ENCODE measurements at places on chromosomes 5 and 9. TPM values are rescaled to one million over a fixed set of nuclear protein-coding genes. Genes with fewer than 3 reads are reported as not detected.

GRCh38 chr9:69486498-69486897, 161.5 kb downstream of the ENTREP1 start:
- no peaks in the 10 kb centered on the region for H3K27me3 ChIP-seq
- no peaks in the 10 kb centered on the region for H3K36me3 ChIP-seq
- no peak overlapping the region for H3K27ac ChIP-seq
- DNase-seq, result no peak
- H3K4me3 ChIP-seq, result no peak overlapping the region
- H3K4me1 ChIP-seq, result no peaks in the 10 kb centered on the region

The SPATA31C1 gene
- not detected for total RNA-seq

- no peak overlapping the region for H3K4me3 ChIP-seq
- H3K4me1 ChIP-seq, result no peaks in the 10 kb centered on the region
- DNase-seq, result no peak
- no peak overlapping the region for H3K27ac ChIP-seq
Measured at GRCh38 chr9:18461496-18461895, 12.5 kb upstream of the ADAMTSL1 start.

- H3K4me1 ChIP-seq, result no peaks in the 10 kb centered on the region
- H3K27ac ChIP-seq, result no peak overlapping the region
- DNase-seq, result no peak
- peaks cover 1% of the 10 kb centered on the region for H3K36me3 ChIP-seq
Measured at GRCh38 chr5:54825005-54825404, 160.4 kb downstream of the ESM1 start.

DNA sequence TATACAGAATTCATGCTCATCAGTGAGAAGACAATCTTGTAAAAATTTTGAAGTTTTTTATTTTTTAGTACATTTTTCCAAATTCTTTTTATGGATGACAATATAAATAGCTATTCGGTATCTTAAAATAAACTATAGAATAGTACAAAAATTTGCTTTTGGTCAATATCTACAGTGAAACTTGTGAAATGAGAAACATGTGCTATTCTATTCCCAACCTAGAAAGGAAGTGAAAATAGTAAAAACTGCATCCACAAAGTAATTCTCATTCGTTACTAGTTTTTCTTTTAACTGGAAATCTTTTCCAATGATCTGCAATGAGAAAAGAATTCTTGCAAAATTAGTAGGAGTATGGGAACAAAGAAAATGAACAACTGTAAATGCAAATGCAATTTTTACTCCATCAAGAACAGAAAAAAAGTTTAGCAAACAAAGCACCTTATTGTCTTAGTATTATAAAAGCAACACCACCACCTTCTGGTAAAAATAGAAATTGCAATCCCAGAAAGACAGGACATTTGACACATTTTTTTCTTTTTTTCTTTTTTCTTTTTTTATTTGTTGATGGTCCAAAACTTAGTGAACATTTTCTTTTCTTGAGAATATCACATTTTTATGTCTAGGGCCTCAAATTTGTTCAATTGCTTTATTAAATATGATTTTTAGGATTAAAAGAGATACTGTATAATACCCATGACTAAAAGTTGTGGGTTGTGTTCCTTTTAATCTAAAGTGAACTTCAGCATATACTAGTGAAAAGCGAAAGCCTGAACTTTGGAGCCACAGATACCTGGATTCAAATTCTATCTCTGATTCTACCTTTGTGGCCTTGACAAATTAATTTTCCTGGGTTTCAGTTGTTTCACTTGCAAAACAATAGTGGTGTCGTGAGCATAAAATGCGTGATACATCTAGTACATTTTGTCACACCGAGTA, 72.3 kb downstream of the SLCO4C1 start:
- H3K27me3 ChIP-seq, result peaks cover 8% of the 10 kb centered on the region
- DNase-seq, result no peak
- no peak overlapping the region for H3K4me3 ChIP-seq
- no peak overlapping the region for H3K27ac ChIP-seq
- no peaks in the 10 kb centered on the region for H3K36me3 ChIP-seq

DNA sequence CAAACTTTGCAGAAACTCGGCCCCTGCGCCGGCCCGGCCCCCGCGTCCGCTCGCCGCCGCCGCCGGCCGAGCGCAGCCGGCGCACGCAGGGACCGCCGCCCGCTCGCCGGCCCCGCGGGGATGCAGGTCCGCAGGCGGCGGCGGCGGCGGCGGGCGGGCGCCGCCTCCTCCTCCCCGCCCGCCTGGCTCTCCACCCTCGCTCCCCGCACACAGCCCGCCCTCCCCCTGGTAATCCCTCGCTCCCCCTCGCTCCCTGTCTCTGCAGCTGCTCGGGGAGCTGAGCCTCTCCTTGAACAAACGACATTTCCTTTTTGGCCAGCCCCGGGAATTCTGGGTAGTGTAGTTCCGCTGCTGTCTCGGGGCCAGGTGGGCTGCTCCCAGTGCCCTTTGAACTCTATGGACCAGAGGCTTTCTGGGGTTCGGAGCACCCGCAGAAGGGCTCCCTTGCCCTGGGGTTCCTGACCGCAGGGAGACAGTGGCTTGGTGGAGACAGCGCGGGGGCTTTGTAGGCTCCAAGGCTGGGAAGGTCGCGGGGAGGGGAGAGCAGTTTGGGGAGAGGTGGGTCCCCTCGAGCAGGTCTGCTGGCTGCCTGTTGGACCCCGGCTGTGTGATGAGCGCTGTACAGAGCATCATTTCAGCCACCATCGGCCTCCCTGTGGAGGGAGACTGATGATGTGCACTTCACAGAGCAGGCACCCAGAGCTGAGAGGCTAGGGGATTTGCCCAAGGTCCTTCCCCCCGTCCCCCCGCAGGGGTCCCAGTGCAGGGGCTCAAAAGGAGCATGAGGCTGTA, 1.8 kb upstream of the FAM78A start:
- peaks cover 32% of the 10 kb centered on the region for H3K36me3 ChIP-seq
- peaks cover 18% of the 10 kb centered on the region for H3K27me3 ChIP-seq
- peak; percentile 71 for DNase-seq
- H3K27ac ChIP-seq, result peak overlapping the region; percentile 93
- peak overlapping the region; percentile 83 for H3K4me3 ChIP-seq
- peaks cover 23% of the 10 kb centered on the region for H3K4me1 ChIP-seq

Data from activated naive CD8-positive, alpha-beta T cell treated with anti-CD3 and anti-CD28 coated beads, Interleukin-2, amount 10 ng/mL, durations not matched to agents 7 days and 5 days (primary cell).